ENCODE measurements at places on chromosomes 12 and 14.

GRCh38 chr14:76695263-76695920 lies 65.9 kb upstream of the VASH1 start:
- DNase-seq: no peak

- no peak for DNase-seq
Observed at GRCh38 chr14:89315493-89316470, 101.3 kb downstream of the FOXN3 start.

- no peak for DNase-seq
Observed at GRCh38 chr14:33309106-33309505, 370.4 kb downstream of the NPAS3 start.

- no peak for DNase-seq
Observed at GRCh38 chr14:99506276-99506675, 25.1 kb downstream of the CCNK start.

DNA sequence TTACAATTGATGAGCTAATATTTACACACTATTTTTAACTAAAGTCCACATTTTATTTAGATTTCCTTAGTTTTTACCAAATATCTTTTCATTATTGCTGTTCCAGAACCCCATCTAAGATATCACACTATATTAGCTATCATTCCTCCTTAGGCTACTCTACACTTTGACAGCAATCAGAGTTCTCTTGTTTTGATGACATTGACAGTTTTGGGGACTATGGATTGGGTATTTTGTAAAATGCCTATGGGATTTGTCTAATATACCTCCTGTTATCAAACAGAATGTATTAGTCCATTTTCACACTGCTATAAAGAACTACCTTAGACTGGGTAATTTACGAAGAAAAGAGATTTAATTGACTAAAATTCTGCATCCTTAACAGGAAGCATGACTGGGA lies 489.1 kb downstream of the FOXG1 start:
- no peak for DNase-seq

DNA sequence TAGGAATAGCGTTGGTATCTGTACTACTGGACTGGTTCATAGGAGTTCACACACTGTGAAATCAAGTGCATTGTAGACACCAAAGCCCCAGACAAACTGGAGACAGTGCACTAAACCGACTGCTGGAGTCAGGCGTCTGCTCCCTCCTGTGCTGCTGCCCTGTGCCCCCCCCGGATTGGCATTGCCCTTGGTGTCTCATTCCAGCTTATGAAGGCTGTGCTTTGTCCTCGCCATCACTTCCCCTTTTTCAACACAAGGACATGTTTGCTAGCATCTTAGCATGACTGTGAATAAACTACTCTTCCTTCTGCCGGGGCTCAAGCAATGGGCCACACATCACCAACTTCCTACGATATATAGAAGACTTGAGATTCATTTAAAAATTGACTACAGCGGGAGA lies 84.0 kb downstream of the TMCC3 start:
- no peak for DNase-seq

DNA sequence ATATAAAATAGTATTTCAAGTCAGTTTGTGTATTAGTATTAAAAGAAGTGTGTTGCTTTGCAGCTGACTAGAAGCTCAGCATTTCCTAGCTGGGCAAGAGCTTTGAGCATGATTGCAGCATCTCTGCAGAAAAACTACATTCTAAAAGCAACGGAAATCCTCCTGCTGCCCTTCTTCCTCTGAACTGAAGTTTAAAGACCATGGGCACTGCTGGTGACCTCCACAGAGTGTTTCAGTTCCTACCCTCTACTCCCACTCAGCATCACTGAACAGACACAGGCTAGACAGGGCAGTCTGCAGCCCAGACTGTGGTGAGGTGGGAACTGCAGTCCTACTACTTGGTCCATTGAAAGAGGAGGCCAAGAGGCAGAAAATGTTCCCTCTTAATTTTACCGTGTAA lies 59.0 kb downstream of the FAR2 start:
- no peak for DNase-seq

DNA sequence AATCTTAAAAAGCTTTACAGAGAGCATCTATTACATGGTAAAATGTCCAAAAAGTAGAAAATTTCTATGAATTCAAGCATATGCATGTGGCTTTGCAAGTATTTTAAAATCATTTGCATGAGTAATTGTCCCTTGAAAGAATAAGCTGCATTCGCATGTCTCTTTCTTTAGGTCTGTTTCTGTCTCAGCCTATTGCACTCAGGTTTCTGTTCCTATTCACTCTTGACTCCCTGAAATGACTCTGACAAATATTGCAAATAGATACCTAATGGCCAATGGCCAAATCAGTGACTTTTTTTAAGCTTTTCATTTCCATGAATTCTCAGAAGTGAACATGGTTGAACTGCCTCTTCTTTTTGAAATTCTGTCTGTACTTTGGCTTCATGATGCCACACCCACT lies 6.4 kb upstream of the TTC8 start:
- no peak for DNase-seq

DNA sequence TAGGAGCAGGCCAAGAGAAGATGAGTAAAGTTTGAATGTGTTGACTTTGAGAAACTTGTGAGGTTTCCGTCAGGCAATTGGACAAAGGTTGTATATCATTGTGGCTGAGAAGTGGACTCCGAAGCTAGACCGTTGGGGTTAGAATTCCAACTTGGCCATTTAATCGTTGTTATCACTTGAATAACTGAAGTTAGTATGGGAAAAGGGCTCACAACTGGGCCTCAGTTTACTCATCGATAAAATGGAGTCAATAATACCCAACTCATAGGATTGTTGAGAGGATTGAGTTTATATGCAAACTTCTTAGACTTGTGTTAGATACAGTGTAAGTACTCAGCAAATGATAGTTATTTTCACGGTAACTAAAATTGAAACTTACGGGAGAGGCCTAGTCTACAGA lies 846 bp downstream of the SLIRP start:
- no peak for DNase-seq

DNA sequence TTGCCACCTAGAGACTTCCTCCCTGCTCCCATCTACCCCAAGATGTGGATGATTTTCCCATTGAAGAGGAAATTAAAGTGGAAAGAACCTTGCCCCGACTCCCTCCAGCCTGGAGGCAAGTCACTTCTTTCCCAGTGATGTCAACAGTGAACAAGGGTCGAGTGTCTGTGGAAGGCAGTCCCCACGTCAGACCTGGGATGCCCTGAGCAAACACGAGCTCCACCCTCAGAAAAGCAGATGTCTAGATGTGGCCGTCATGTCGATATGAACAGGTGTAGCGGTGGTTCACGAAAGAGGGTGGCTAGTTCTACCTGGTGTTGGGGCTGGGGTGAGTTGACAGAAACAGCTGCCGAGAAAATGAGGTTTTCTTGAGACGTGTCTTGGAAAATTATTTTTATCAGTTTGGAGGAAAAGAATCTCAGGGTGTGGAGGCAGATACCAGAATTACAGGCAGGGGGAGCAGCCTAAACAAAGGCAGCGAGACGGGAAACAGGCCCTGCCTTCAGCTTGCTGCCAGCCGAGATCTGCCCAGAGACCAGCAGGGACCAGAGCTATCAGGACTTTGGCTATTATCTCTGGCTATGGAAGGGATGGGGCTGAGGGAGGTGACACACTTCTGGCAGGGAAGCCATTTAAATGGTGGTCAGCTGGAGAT lies 25.9 kb downstream of the SYNDIG1L start:
- no peak for DNase-seq

DNA sequence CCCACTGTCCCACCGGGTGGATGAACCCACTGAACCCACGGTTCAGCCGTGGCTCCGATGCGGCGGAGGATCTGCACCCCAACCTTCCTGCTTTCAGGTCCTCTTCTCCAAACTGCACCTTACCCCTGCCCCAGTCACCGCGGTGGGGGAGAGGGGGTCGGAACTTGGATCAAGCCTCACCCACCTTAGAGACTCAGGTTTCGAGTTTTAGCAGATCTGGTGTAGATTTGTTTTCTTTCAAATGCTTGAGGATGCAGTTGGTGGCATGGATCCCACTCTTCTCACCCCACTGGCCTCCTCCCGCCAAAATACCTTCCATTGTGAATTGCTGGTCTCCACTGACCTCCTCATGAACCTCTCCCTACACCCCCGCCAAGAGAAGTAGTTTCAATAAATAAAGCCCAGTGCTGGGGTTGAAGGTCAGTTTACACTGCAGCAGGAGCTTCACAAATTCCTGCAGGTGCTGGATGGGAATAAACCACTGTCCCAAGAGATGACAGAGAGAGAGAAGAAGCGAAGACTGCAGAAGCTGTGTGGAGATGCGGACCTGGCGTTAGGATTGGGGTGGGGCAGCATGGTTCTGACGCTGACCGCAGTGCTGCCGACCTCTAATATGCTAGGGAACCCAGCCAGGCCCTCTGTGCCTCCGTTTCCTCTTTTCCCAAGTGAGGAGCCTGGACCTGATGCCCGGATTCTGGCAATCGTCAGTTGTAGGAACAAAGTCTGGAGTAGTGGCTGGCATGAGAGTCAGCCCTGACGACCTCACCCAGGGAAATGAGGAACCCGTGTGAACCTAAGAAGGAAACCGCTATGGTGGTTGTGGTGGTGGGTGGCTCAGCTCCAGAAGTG lies 7.4 kb downstream of the TTC6 start:
- DNase-seq: no peak

DNA sequence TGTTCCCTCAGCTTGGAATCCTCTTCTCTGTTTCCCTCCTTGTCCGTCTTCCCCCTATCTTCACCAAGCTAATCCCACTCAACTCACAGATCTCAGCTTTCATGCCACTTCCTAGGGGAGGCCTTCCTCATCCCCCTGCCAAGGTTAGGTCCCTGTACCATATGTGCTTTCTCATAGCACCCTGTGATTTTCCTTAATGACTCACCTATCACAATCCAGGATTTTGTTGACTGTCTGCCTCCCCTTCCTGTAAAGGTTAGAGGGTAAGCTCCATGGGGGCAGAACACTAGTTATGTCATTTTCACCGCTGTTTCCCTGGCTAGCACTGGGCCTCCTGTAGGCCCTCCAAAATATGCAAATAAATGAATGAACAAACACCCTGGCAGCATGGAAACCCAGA lies 57.6 kb downstream of the CRADD start:
- no peak for DNase-seq

DNA sequence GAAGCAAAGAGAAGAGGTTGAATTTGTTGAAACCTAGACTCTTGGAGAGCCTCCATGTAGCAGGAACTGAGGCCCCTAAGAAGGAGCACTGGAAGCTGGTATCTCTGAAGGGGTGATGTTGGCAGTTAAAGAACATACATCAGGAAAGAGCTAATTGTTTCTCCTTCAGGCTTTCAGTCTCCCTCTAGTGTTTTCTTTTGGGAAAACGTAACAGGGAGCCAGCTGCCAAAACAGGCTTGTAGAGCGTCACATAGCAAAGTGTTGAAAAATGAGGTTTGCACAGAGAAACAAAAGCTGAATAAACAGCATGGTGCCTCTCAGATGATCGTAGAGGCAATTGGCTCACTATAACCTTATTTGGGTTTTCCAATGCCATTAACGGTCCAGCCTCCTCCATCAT lies 46.9 kb upstream of the CAND1 start:
- DNase-seq: no peak

DNA sequence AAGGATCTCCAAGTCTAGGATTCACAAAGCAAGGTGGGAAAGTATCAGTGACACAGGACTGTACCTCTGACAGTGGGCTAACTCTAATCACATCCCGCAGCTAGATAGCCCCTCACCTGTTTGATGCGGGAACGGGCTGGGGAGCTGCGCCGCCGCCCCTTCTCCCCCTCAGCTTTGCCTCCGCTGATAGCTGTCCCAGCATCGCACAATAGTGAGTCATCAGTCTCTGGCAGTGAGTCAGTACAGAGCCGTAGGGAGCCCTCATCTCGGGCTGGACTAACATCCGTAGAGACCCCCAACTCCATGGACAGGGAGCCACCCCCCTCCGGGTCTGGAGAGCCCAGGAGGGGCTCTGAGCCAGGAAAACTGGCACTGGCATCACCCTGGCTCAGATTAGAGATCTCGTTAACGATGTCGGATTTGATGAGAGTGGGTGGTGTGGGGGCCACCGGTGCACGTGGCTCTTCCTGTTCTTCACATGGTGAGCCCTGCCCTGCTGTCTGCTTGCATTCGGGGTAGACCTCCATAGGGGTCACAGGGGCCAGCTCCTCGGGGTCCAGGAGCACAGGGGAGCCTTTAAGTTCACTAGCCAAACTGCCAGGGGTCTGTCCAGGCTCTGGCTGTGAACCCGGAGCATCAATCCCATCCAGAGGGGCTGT lies 10.9 kb downstream of the KMT2D start:
- DNase-seq: no peak

DNA sequence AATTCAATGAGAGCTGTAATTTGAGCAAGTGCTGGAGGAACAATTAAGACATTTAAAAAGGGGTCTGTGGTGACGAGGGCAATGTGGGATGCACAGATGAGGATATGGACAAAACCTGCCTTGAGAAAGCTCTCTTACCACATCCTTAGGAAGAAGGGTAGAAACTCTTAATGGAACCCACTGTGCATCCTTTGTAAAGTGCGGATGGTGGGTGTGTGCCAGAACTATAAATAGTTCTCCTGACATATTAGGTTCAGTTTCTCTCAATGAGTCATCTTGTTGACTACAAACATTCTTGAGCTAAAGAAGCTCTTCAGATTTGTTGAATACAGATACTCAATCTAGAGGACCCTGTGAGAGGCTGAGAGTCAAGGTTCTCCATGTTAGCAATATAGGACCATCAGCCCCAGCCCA lies 106.1 kb upstream of the ANO4 start:
- DNase-seq: no peak
